Uterus (tissue), 4 donors: ENCODE measurements at places on chromosomes 3 and 15.

DNA sequence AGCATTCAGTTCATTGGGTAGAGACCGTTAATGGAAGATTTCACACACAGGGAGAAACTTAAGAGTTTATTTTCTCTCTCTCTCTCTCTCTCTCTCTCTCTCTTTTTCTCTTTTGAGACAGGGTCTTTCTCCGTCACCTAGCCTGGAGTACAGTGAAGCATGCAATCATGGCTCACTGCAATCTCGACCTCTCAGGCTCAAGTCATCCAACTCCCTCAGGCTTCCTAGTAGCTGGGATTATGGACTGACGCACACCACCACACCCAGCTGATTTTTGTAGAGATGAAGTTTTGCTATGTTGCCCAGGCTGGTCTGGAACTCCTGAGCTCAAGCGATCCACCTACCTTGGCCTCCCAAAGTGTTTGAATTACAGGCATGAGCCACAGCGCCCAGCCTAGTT is 1.6 kb downstream of the WDR72 start:
- no peak for DNase-seq

DNA sequence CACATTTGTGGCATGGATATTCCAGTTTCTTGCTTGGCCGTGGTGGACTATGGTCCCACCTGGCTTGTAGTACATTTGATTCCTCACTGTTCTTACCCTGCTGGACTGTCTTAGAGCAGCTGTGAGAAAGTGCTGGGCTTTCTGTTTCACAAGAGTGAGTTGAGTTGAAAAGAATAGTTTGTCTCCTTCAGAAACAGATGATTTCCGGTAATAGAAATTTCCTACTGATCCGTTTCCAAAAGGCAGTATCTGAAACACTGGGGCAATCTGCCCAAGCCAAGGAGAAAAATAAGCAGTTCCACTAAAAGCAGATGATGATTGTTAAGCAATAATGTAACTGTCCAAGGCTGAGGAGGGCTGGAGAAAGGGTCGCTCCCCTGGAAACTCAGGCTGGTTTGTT is 96.0 kb downstream of the SUCLG2 start:
- peak; percentile 20 for DNase-seq

DNA sequence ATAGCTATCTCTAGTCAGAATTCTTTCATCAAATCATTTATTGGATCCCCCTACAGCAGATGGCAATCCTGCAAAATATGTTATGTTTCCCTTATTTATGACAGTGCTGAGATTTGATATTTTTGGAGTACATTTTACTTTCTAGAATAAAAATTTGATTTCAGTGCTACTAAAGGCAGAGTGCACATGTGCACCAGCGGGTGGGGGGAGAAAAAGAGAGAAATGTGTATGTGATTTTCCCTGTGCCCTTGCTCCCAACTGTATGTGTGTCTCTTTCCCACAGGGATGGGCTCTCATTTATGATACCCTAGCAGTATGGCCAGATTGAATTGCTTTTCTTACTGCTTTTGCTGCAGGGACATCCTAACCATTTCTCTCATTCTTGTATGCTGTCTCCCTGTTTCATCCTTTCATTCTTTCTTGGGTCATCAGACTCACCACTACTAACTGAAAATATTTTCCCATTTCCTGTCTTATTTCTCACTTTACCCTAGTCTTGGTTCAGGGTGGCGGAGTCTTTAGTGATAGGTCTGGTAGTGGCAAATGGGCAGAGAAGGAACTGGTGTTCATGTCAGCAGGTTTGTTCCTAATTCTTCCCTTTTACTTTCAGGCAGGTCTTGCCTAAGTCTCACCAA is 140.7 kb downstream of the TCF12 start:
- no peak for DNase-seq

GRCh38 chr3:65466300-65466988 is 572.3 kb downstream of the MAGI1 start:
- no peak for DNase-seq

GRCh38 chr15:68223171-68223570 is 6.4 kb downstream of the CLN6 start:
- no peak for DNase-seq
